Caki2 (cell line): ENCODE measurements at places on chromosomes 16 and 17.

DNA sequence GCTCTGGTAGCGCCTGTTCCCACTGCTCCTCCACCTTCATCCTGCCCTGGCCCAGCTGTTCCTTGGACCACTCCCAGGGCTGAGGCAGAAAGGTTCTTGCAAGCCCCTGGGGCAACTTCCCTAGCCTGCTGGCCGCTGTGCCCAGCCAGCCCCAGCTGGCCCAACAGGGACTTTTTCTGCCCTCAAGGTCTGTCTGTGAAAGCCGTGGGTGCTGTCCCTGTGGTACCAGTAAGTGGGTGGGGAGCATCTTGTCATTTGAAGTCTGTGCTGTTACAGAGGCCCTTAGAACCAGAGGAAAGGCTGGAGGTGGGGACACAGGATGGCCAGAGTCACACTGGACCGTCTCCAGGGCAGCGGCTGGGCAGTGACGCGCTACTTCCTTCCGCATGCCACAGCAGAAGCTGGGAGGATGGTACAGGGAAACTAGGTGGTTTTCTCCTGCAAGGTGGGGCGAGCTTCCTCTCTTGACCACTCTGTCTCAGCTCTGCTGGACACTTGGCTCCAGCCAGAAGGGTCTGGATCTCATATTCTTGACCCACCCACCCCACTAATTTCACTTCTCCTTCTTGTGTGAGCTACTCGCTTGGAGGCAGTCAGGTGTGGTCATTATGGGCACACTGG, 87.8 kb downstream of the PLCG2 start:
- DNase-seq: no peak

DNA sequence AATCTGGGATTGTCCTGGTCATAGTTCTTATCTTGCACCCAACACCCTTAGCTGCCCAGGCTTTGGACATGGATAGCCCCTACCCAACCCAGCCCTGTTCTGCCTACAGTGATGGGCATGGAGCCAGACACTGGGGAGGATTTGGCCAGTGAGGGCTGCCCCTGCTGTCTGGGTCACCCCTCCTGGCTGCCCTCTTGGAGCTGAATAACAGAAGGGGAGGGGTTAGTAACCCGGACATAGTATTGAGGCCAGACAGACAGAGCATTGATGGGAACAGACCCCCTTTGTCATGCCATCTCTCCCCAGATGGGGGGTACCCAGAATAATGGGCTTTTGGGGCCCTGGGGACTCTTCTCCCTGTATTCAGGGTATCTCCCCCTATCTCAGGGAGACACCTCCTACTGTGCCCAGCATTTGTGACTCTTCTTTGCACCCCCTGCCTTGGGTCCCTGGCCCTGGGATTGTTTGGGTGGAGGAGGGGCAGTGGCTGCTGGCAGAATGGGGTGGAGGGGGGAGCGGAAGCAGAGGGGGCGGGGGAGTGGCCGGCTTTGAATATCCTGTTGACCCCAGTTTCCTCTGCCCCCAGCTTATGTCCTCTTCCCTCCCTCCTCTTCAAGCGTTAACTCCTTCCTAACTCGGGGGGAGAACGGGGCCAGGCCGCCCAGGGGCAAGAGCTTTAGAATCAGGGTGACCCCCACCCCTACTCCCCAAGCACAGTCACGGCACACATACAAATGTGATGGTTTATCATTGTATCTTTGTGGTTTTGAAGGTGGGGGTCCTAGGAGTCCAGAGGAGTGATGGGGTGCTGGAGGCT, 17.0 kb downstream of the GJD3 start:
- DNase-seq: no peak

DNA sequence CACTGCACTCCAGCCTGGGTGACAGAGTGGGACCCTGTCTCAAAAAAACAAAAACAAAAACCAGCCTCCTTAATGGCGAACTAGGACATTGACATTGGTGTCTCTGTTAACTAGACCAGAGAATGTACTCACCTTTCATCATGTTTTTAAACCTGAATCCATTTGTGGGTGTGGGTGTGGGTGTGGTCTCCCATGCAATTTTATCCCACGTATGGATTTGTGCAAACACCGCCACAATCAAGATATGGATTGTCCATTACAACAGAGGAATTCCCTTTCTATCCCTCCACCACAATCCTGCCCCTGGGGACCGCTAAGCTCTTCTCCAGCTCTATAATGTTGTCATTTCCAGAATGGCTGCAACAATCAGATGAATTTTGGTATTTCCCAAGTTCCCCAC, 49.9 kb downstream of the DNAH17 start:
- no peak for DNase-seq

DNA sequence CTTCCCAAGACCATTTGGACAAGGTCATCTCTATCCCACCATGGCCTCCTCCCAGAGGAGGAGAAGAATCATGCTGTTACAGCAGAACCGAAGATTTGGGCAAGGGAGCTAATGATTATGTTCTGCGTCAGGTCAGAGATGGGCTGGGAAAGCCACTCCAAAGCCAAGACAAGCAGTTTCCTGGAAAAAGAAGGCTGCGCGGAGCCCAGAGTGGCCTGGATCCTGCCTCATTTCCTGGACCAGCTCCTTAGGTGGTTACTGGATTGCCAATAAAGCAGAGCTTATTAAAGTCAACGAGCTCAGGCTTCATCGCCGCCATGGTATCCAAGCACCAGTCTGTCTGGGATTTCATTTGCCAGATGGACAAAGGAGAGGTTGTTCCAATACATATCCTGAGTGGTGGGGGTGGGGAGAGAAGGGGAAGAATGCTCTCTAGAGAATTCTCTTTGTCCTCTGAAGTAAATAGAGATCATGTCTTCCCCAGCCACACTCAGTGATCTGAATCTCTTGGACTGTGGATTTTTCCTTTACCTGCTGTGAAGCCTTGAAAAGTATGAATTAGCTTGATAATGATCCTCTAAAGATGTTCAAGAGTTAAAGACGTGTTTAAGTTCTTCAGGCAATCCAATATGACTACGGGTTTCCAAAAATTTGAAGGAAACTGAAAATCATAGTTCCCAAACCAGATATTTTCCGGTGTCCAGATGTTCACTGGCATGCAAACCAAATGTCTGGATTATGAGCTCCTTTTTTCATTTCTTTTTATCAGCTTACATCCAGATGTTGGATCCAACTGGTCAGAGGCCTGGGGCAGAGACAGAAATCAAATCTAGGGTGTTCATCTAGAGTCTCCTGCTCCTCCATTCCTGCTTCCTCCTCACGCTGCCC, 17.7 kb downstream of the PRAC1 start:
- DNase-seq: no peak

DNA sequence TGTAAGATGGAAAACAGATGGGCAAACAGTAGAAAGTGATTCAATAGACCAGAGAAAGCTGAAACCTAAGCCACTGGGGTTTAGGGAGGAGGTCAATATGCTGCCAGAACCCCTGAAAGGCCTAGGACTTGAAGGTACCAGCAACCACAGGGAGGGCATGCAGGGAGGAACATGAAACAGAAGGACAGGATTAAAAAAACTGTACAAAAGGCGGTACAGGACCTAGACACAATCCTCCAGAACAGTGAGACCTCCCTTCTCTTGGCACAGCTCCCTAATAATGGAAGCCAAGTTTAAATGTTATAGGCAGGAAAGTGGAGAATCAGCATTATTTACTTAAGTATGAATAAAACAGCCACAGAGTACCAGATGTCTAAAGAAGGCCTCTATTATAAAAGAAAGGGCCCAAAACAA, 105.5 kb downstream of the SPAG9 start:
- DNase-seq: no peak

DNA sequence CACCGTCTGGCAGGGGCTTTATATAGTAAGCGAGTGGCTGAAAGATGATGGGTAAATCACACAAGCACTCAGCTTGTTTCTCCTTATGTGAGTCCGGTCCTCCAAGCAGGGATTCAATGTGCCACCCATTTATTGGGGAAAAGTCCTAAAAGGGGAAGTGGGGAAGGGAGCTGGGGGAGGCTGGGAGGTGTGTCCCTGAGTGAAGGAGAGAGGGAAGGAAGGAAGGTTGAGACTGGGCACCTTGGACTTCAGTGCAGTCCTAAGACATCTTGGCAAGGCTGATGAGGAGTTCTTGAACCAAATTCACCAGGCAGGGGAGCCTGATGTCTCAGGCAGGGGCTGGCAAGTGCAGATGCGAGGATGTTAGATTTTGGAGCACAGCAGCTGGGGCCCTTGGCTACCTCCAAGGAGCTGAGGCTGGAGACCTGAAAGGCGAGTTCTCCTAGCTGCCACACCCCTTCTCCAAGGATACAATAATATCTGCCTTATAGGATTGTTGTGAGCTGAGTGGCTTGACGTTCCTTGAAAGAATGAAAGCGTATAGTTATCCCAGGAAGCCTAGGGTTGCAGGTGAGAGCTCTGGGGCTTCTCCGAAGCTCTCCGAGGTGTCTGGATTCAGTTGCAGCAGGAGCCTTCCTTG, 23.0 kb upstream of the CYLD start:
- DNase-seq: no peak

DNA sequence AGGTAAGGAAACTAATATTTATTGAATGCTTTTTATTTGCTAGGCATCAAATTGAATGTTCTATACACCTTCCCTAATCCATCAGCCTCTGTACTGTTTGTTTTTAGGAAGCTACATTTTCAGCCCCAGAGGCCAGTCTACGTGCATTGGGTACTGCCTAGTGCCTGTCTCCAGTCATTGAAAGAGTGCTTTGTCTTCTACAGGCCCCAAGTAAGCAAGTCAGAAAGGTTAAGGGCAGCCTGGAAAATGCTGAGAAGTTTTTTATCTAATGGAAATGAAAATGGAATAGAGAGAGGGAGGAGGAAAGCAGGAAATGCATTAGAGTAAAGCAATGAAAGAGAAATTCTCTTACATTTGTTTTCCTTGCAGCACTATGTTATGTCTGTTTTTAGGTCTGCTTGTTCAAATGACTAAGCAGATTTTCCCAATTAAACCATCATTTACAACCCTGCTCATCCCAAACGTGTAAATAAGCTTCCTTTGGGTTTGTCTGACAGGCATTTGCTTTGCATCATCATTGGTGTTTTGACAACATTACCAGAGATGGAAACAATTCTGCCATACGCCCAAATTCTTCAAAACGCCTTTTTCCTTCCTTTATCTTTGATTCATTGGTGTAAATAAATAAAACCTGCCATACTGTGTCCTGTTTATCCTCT, 116.0 kb upstream of the GOT2 start:
- DNase-seq: no peak

GRCh38 chr17:40086150-40087044, 14.0 kb downstream of the NR1D1 start:
- DNase-seq: no peak

DNA sequence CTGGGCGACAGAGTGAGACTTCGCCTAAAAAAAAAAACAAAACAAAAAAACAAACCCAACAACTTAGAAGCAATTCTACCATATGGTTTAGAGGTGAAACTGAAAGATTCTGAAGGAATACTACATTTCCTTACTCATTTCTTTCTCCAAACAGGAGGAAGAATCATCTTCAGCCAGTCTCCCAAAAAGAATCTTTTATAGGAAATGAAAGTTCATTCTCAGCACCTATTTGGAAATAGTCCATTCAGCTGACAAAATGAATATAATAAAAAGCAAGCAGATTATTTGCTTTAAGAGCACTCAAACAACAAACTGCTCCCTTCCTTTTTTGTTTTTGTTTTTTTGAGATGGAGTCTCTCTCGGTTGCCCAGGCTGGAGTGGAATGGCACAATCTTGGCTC, 17.7 kb downstream of the GRB2 start:
- no peak for DNase-seq

DNA sequence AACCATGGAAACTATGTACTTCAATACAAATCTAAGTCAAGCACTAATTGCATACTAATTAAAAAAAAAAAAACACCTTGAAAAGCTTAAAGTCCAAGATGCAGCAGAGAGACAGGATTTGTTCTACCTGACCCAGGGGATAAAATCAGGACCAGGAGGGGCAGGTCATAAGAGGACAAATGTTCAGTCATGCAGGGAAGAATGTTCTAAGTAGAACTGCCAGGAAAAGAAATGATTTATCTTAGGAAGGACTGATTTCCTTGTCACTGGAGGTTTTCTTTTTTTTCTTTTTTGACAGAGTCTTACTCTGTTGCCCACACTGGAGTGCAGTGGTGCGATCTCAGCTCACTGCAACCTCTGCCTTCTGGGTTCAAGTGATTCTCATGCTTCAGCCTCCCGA, 9.1 kb upstream of the GHDC start:
- DNase-seq: peak; percentile 33

GRCh38 chr17:7043497-7044198, at the start of gene SLC16A11:
TSS of gene SLC16A11 (minus strand) at chr17:7044092. CDS start at chr17:7043513, 579 bp downstream.
- no peak for DNase-seq

- no peak for DNase-seq
Observed at GRCh38 chr16:11409398-11409797, 64.1 kb downstream of the RMI2 start.
